Mesothelial cell of epicardium (in vitro differentiated cells): ENCODE measurements at places on chromosomes 11 and 22. TPM values are rescaled to one million over a fixed set of nuclear protein-coding genes. Genes with fewer than 3 reads are reported as not detected.

GRCh38 chr22:41939981-41940831 is 6.7 kb downstream of the CENPM start:
- DNase-seq, result no peak

GRCh38 chr11:119694334-119694733 is 34.7 kb downstream of the NECTIN1 start:
- DNase-seq, result no peak

GRCh38 chr11:13169709-13170108 is 107.9 kb upstream of the BMAL1 start:
- DNase-seq, result no peak

- no peak for DNase-seq
Observed at GRCh38 chr11:9651481-9651880, 12.4 kb upstream of the SWAP70 start.

- no peak for DNase-seq
Observed at GRCh38 chr22:27754888-27755480, 46.6 kb downstream of the MN1 start.

- DNase-seq, result no peak
Observed at GRCh38 chr22:36149441-36149840, 11.1 kb downstream of the APOL3 start.

The KCNJ11 gene
- 2.0 to 3.0 TPM (median 2.1 TPM) in 3 replicates for total RNA-seq

The CDKN1C gene
- 132 to 148 TPM (median 146 TPM) in 3 replicates for total RNA-seq

The OR1S2 gene
- total RNA-seq, result not detected in 3 replicates
